ENCODE measurements at places on chromosomes 16 and 17. TPM values are rescaled to one million over a fixed set of nuclear protein-coding genes. Genes with fewer than 3 reads are reported as not detected.

The KREMEN2 gene
- total RNA-seq, result not detected

The CCL16 gene
- total RNA-seq, result not detected

The CTRB1 gene
- total RNA-seq, result not detected

The NUPR1 gene
- 49.6 TPM for total RNA-seq

The GRIN2C gene
- 1.2 TPM for total RNA-seq

- no peak for DNase-seq
Observed at GRCh38 chr16:16108759-16109158, 114.5 kb downstream of the ABCC6 start.

- DNase-seq, result peak; percentile 81
Observed at GRCh38 chr17:3917391-3917931, 1.2 kb upstream of the P2RX1 start.

- no peak for DNase-seq
Observed at GRCh38 chr17:74604200-74604599, 12.1 kb upstream of the CD300LD start.

- no peak for DNase-seq
Observed at GRCh38 chr16:49700251-49701064, 155.5 kb downstream of the ZNF423 start.

DNA sequence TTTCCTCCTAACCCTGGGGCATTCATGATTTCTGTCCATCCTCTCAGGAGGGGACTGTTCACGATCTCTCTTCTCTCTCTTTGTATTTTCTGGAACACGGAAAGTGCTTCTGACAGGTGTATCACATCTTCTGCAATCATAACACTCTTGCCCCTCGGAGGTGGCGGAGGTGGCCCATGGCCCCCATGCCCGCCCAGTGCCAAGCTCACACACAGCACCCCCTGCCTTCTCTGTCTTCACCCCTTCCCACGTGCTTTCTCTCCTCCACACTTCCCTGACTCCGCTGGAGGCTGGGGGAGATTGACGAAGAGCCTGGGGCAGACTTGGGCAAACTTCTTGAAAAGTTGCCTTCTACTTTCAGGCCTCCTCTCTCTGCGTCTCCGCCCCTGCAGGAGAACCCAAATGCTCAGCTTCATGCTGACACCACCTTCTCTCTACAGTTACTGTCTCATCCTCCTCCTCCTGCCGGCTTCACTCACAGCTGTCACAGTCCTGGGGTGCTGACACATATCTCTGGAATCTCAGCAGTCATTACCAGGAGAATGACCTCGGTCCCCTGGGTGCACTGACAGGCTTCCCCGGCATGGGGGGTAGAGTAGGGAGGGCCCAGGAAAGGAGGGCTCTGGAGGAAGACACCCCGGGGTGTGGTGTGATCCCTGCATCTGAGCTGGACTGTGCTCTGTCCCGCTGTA is 127.1 kb downstream of the ENGASE start:
- DNase-seq, result peak; percentile 14

DNA sequence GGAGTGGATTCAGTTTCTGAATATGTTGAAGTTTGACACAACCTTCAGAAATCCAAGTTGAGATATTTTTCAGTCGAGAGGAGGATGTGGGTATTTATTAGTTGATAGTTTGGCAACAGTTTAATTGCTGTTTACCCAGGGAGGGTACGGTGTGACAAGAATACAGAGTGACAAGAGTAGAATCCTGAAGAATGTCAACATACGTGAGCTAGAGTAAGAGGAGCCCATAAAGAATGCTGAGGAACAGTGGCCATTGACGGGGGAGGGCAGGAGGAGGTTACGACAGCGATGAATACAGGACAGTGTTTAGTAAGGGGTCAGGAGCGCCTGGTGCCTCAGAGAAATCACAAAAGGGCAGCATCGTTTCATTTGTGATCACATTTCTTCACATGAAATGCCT is 76.5 kb downstream of the AATF start:
- DNase-seq, result no peak

DNA sequence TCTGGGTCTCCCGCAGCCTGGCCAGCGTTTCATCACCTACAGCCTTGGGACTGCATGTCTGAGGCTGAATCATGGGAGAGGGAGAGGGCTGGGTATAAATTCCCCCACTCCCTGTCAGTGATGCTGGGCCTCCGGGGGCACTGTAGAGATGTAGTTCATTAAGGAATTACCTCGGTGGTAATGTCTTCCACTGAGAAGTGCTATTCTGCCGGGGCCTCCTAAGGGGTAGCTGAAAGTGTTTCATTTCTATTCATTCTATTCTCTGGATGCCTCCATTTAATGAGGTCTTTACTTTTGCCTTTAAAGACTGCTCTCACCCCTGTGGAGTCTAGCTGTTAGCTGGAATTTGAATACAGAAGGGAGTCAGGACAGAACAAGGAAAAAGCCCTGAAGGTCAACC is 116.4 kb upstream of the HS3ST4 start:
- DNase-seq, result no peak

DNA sequence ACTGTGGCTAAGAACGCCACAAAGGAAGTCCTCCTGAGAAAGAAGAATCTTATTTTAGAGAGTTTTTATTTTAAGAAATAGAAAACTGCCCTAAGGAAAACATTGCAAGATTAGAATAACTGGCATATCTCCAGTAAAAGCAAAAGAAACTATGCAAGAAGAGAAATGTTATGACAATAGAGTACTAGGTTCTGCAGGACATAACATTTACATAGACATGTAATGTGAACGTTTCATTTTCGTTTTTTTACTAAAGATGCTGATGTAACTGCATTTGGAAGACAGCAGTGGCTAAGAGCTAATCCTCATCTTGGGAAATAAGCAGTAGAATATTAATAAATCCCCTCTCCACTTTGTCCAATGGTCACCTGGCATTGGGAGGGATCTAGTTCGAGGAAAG is 7.8 kb upstream of the ASGR2 start:
- DNase-seq, result no peak
